ENCODE measurements at places on chromosomes 13 and 19.

GRCh38 chr13:45464141-45464686, 525 bp upstream of the COG3 start:
- DNase-seq = no peak

DNA sequence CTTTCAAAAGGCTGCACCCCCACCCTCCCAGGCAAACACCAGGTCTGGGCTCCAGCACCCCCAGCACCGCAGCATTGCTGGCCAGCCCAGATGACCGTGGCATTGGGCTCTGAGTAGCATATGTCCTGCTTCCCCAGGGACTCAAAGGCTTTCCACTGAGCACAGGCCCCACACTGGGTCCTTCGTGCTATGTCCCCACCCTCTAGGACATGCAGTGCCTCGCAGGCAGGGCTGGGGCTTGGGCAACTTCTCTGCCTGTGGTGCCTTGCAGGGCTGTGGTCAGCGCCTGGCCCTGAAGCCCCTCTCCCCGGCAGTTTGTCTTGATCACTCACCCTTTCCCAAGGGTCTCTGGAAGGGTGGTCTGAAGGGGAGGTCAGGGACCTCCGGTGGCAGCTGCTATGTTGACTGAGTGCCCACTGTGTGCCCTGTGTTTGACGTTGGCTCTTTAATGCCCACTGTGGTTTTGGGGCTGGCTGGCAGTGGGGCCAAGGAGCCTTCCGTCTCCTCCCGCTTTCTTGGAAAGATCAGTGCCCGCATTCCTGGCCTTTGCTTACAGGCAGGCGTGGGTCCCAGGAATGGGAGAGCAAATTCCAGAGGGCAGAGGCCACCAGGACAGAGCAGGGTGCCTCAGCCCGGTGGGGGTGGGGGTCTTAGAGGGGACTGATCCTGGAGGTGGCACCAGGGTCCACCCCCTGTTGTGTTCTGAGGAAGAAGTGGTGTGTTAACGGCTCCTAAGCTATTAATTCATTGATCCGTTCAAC, 20.3 kb upstream of the CRTC1 start:
- no peak for DNase-seq

- no peak for DNase-seq
Observed at GRCh38 chr19:12642506-12642905, 24.0 kb downstream of the MAN2B1 start.

DNA sequence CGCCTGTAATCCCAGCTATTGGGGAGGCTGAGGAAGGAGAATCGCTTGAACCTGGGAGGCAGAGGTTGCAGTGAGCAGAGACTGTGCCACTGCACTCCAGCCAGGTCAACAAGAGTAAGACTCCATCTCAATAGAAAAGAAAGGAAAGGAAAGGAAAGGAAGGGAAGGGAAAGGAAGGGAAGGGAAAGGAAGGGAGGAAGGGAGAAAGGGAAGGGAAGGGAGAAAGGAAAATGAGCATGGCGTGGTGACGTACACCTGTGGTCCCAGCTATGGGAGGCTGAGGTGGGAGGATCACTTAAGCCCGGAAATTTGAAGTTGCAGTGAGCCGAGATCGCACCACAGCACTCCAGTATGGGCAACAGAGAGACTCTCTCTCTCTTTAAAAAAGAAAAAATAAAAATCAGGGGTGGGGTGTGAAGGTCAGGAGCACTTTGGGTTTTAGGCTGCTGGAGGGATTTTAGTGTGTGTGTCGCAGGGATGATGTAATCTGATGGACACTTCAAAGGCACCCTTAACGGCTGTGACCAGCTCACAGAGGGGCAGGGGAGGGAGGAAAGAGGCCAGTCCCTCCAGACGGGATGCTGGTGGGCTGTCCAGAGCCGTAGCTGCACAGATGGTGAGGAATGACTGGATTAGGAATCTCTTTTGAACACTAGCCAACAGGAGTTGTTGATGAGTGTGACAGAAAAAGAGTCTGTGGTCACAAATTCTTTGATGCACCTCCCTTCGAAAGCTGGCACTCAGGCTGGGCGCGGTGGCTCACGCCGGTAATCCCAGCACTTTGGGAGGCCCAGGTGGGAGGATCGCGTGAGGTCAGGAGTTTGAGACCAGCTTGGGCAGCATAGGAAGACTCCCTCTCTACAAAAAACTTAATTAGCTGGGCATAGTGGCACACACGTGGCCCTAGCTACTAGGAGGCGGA, 27.6 kb downstream of the TMPRSS9 start:
- DNase-seq = no peak

DNA sequence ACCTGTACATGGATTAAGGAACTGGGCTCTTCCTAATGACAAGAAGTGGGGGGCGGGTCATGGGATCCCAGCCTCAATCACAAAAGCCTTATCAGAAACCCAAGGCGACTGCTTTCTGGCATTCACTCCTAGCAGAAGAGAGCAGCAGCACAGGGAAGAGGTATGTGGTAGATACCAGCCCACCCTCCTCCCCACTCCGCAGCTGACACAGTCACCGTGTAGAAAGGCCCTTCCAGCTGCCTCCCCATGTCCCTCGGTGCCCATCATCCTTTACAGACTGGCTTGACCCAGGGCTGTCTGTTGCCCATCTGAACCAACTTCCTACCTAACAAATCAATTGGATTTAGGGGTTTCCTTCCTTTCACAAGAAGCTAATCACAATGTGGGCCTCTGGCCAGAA, 3.1 kb upstream of the DHRS12 start:
- DNase-seq = peak; percentile 42

DNA sequence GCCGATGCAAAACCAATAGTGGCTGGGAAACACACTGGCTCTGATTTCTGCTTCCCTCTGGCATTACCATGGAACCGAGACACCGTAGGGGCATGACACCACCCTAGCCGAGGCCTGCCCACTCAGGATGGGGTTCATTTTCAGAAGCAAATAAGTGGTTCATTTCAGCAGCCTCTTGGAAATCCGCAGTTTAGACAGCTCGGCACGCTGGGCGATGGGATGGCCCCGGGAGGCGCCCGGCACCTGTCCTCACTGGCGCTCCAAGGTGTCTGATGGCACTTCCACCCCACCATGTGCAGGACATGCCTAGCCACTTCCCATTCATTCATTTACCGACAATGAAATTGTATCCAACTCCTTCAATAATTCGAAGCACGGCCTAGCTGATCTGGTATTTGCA, 33.8 kb downstream of the KLF2 start:
- no peak for DNase-seq

- peak; percentile 68 for DNase-seq
Observed at GRCh38 chr19:19110410-19111135, 27.7 kb downstream of the TMEM161A start.

GRCh38 chr13:73738626-73739025, 395.6 kb downstream of the KLF12 start:
- no peak for DNase-seq

DNA sequence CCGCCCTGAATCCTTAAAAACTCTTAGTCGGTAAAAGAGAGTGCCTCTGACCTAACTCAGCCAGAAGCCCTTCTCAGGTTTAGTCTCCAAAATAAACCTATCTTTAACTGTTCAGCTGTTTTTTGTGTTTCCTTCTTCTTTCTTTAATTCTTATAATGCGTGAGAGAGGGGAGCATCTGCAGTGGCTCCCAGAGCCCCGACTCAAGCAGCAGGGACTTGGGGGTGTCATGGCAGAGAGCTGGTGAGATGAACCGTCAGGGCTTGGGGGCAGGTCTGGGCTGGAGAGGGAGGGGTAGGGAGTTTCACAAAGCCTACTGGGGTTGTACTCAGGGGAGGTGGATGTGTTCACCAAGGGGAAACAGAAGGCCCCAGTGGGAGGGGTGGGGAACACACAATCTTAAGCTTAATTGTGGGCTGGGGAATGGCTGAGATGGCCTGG, 16.8 kb upstream of the SIGLEC6 start:
- peak; percentile 63 for DNase-seq

- DNase-seq = peak; percentile 89
Observed at GRCh38 chr13:99484473-99484872, 16.8 kb upstream of the TM9SF2 start.

DNA sequence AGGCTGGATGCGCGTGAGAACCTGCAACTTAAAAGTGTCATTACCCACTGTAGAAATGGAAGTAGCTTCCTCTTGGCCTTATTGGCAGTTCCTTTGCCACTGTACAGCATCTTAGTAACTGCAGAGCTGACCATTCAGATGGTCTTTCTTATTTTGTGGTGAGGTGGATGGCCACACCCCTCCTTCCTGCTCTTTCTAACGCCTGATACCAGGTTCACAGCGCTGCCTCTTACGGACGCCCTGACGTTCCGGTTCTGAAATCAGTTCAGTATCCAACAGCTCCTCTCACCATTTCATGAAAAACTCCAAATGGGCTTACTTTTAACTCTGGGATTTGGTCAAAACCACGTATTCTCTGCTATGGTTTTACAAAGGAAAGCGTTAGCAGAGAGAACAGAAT, 134.6 kb downstream of the ATP11A start:
- DNase-seq = no peak

DNA sequence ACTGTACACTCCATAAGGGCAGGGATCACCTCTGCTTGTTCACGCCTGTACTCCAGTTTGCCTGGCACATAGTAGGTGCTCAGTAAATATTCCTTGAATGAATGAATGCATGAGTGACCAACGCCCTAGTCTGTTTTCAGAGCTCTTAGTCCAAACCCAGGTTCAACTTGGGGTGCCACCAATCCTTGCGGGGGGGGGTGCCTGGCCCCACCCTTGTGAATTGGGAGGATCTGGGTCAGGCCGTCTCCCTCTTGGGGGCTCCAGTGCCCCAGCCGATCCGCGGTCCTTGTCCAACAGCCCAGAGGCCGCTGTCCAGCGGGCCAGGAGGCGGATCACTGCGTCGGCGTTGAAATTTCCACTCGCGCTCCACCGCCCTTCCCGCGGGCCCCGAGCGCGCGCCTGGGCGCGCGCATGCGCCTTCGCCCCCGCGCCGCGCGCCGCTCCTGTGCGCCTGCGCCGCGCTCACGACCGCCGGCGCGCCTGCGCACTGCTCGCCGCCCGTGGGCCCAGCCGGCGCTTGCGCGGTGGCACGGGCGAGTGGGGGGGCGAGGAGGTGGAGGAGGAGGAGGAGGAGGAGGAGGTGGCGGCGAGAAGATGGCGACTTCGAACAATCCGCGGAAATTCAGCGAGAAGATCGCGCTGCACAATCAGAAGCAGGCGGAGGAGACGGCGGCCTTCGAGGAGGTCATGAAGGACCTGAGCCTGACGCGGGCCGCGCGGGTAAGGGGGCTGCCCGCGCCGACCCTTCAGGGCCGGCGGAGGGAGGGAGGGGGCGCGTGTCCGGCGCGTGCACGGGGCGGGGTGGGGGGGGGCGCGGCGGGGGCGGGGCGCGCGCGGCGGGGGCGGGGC, at the start of gene CRTC1:
TSS of gene CRTC1 (plus strand) at position 572 of the 849 bp plus-strand sequence. CDS start at position 595, 23 bp downstream.
- peak; percentile 92 for DNase-seq

- peak; percentile 85 for DNase-seq
Observed at GRCh38 chr19:51398096-51398704, 7.8 kb upstream of the C19orf84 start.

DNA sequence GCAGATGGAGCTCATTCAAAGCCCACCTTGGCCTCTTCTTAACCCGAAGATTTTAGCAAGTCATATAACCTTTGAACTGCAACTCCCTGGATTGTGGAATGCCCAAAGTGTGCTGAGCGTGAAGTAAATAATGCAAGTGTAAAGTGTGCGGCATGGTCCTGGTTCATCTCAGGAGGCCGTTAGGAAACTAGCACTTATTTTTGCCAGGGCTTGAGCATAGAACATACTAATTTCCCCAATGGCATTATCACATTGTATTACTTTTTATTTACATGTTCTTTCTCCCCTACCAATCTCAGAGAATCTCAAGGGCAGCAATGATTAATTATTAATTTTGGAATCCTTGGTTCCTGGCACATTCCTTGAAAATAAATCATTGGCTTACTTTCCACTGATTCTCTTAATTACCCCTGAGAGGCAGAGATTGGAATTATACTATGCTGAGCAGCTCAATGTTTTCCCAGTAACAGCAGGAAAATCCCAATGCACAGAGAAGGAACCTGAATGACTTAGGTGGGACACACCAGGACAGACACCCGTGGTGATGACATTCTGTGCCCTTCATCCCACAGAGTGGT, 128.8 kb upstream of the GJB6 start:
- DNase-seq = no peak

DNA sequence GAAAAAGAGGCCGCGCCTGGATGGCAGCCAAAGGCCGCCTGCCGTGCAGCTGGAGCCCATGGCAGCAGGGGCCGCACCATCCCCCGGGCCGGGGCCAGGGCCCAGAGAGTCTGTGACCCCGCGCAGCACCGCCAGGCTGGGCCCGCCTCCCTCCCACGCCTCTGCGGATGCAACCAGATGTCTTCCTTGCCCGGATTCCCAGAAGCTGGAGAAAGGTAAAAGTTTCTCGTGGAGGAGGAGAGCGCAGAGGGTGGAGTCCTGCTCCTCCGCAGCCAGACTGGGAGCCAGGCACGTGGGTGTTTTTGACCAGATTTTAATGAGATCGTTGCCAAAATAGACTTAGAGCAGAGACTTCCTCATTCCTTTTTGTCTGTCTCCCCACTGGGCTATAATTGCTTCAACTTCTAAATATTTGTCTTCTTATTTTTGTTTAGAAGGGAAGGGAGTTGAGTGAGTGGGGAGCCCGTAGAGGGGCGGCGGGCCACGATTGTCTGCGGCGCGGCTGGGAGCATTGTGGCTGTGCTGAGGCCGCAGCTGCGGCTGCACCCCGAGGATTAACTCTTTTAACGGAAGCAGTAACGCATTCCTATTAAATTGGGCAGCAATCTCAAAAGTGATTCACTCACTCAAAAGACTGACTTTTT, 22.8 kb upstream of the NDUFS7 start:
- DNase-seq = no peak

DNA sequence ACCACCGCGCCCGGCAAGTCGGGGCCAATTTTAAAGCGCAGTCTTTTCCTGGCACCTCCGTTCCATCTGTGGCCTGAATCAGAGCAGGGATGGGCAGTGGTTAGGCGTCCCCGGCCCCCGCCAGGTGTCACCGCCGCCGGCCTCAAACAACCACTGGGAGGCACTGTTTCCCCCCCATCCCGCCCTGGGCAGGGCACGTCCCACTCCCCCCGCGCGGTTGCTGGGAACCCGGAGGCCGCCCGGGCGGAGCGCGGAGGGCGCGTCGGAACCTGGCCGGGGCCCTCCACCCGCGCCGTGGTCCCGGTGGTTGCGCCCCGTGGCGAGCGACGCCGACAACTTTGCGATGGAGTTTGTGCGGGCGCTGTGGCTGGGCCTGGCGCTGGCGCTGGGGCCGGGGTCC, at the start of gene GRIN3B:
TSS of gene GRIN3B (plus strand) at position 325 of the 400 bp plus-strand sequence. CDS start at position 344, 19 bp downstream.
- DNase-seq = peak; percentile 78

- DNase-seq = no peak
Observed at GRCh38 chr19:15212711-15213110, 11.9 kb upstream of the NOTCH3 start.

- no peak for DNase-seq
Observed at GRCh38 chr13:105159841-105160240, 1375.6 kb downstream of the EFNB2 start.

DNA sequence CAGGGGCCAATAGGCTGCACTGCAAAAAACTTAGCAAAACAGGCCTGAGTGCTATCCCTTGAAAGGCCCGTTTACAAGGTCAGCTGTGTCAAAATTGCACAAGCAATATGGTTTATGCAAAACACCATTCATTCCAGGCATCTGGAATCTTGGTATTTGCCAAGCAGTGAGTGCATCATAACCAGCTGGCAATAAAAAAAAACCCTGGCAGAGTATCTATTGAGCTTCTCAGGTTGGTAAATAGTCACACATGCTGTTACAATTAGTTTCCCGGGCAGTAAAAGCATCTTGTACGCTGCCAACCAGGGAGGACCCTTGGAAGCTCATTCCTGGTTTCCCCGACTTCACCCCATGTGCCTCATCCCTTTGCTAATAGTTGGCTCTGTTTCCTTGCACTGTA, 21.3 kb downstream of the ZNF77 start:
- no peak for DNase-seq

- DNase-seq = no peak
Observed at GRCh38 chr13:72990953-72991352, 67.9 kb upstream of the KLF5 start.

- no peak for DNase-seq
Observed at GRCh38 chr13:113666951-113667701, at the start of gene GRK1. TSS of gene GRK1 (plus strand) at chr13:113667219. CDS start at chr13:113667387, 168 bp downstream.

- no peak for DNase-seq
Observed at GRCh38 chr13:36192166-36192565, 22.2 kb downstream of the SOHLH2 start.
